ENCODE measurements at places on chromosomes 6 and 20.

DNA sequence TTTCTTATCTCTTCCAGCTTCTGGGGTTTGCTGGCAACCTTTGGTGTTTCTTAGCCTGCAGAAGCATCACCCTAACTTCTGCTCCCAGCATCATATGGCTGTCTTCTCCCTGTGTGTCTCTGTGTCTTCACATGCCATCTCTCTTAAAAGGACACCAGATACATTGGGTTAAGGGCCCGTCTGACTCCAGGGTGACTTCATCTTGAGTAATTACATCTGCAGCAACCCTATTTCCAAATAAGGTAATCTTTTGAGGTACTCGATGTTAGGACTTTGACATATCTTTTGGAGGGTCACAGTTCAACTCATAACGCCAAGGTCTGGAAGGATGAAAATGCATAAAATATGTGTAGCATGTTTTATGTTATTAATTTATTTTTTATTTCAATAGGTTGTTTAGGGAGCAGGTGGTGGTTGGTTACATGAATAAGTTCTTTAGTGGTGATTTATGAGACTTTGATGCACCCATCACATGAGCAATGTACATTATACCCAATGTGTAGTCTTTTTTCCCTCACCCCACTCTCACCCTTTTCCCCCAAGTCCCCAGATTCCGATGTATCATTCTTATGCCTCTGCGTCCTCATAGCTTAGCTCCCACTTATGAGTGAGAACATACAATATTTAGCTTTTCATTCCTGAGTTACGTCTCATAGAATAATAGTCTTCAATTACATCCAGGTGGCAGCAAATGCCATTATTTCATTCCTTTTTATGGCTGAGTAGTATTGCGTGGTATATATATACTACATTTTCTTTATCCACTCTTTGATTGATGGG, 131.1 kb downstream of the TBXT start:
- no peak for DNase-seq

- DNase-seq: no peak
These were observed 100.8 kb downstream of the HIVEP2 start for GRCh38 chr6:142844065-142844755.

- DNase-seq: no peak
These were observed 6.2 kb upstream of the LCA5 start for GRCh38 chr6:79543411-79543810.

DNA sequence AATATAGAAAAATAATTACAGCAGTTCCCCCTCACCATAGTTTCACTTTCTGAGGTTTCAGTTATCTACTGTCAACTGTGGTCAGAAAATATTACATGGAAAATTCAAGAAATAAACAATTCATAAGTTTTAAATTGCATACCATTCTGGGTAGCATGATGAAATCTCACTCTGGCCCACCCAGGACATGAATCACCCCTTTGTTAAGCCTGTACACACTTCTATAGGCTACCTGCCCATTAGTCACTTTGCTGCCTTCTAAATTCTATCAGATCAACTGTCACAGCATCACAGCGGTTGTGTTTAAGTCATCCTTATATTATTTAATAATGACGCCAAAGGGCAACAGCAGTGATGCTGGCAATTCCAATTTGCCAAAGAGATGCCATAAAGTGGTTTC, 140.3 kb upstream of the RUNX2 start:
- peak; percentile 71 for DNase-seq

GRCh38 chr6:169668203-169668847, 33.5 kb downstream of the WDR27 start:
- no peak for DNase-seq

DNA sequence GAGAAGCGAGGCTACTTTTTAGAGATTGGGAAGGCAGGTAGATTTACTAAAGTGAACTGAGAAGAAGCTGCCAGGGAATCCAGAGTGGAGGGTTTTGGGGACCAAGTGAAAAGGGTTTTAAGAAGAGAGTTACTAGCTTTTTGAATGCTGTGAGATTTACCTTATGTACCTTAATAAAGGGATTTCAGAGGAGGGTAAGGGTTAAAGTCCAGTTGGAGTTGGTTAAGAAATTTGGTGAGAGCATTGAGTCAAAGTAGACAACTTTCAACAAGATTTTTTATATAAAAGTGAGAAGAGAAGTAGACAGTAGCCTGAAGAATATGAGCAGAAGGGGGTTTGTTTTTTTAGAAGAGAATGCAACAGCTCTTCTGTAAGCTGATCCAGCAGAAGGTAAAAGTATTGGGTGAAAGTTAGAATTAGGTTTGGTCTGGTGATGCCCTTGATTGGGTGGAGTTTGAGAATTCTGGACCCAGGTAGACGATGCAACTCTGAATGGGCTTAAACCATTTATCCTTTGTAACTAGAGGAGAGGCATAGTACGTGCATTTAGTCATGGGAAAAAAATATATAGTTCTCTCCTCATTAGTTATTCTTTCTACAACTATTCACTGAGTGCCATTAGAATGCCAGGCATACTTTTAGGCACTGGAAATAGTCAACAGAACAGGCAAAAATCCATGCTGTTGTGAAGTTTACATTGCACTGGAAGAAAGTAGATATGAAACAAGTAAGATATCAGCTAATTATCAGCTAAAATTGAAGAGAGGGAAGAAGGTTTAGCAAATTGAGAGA, 44.8 kb downstream of the ATRN start:
- no peak for DNase-seq

DNA sequence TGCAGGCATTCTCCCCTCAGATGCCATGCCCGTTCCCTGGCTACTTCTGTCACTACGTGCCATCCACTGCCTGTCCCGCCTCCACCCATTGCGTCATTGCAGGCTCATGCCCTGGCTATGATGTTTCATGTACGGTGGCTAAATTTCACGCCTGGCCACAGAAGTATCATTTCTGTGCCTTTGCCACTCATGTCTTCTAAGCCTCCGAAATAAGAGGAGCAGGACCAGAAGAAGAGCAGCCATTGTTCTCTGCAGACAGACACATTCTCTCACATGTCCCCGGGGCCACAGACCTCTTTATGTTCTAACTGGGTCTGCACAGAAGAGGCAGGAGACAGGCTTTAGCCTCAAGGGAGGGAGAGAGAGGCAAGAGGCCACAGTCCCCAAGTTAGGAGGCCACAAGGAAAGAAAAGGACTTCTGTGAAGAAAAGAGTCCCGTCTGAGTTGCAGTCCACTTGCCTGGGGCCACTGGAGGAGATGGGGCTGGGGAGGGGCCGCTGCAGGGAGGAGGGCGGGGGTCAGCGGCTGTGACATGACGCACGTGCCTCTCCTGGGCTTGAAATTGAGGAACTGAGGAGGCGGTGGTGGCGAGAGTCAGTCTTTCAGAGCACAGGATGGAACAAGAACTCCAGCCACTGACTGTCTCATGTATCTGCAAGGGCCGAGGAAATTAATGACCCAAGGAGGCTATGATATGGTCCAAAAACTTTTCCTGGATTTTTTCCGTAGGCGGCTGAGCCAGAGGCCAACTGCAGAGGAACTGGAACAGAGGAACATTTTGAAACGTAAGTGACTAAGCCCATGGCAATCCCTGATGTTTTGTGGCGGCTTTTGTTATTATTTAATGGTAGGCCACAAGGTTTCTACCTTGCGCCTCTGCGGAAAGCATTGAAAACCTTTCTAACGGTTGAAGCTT, 55.9 kb downstream of the TBC1D7 start:
- no peak for DNase-seq

DNA sequence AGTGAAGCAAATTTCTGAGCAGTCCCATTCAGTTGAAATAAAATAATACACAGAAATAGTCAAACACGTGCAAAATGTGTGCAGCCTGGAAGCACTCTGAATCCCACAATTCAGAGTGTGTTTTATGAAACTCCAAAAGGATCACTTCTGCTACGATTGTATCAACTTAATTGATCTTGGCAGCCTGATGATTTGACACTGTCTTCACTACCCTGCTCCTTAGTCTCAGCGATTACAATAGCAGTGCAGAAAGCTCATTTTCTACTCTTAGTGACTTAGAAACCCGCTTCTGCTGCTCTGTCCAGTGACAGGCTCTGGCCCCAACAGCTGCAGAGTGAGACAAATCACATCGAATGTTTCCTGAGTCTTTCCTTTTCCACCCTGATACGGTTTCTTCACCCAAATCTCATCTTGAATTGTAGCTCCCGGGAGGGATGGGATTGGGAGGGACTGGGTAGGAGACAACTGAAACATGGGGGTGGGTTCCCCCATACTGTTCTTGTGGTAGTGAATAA, 16.2 kb upstream of the EMILIN3 start:
- DNase-seq: no peak

DNA sequence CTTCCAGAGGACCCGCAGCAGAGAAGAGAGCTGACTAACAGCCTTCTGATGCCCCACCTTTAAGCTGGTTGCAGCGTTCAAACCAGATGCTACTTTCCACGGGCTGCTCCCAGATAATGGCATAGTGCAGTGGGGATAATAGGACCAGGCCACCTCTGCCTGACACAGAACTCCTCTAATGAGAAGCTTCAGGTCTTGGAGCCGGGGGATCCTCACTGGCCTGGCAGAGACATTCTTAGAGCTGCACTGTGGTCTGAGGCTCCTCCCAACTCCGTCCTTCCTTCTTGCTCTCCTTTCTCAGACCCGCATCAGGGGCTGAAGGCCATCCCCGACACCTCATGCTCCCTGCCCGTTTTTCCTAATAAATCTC, 206.6 kb upstream of the MARCKS start:
- DNase-seq: no peak

- DNase-seq: peak; percentile 94
These were observed 736.9 kb upstream of the MARCKS start for GRCh38 chr6:113120224-113120581.

DNA sequence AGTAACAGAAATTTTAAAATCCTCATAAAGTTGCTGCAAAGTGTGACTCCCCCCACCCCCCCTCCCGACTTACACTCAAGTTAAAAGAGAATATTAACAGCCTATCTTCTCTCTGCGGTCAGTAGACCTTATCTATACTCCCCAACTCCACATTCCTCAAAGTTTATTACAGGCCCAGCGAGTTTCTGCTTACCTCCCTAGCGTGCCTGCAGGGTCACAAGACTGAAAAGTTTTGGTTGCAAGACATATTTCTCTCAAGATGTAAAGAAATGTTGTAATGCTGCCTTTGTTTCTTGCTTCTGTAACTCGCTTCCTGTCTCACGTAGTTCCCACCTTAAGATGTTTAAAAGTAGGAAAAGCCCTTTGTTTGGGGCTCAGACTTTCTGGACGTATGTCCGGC, 699.6 kb downstream of the PHF3 start:
- no peak for DNase-seq

DNA sequence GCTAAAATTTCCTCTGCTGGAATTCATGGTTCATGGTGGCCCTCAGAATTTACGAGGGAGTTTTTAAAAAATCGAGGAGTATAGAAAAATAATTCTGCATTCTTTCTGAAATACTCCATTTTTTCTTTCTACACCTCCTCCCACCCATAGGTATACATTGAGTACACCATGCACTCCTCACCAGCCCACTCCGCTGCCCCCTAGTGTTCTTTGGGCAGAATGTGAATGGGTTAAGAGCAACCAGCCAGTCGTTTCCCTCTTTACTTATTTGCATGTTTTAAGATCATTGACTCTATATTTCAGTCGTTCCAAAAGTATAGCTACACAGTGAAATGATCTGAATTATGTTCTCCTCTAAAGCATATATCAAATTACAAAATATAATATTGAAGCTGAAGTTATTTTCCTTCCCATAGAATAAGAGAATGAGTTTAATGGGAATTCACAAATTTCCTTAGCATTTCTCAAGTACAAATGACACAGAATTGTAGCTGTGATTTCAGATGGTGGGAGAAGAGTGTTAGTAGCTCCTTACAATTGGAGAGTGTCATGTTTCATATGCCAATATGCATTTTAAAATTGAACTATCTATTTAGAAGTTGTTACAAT, 977.7 kb upstream of the SLC35B3 start:
- peak; percentile 69 for DNase-seq

- DNase-seq: no peak
These were observed 332.5 kb upstream of the CITED2 start for GRCh38 chr6:139706912-139707311.

All from MCF 10A (cell line).